DMS 273 treated with DMSO at 0.1 percent for 48 hours (cell line): ENCODE measurements at places on chromosomes 6 and 20.

DNA sequence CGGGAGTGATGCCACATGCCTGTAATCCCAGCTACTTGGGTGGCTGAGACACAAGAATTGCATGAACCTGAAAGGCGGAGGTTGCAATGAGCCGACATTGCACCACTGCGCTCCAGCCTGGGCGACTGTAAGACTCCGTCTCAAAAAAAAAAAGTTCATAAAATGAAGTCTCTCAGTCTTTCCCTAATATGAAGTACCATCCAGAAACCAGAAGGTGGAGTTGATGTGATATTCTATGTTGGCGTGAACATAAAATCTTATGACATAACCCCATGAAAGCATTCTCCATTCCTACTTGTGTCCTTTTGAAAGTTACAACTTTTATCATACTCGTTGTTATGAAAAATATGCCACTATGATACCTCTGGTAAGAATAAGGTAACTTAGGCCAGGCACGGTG lies 5.7 kb downstream of the SOD2 start:
- DNase-seq: no peak

DNA sequence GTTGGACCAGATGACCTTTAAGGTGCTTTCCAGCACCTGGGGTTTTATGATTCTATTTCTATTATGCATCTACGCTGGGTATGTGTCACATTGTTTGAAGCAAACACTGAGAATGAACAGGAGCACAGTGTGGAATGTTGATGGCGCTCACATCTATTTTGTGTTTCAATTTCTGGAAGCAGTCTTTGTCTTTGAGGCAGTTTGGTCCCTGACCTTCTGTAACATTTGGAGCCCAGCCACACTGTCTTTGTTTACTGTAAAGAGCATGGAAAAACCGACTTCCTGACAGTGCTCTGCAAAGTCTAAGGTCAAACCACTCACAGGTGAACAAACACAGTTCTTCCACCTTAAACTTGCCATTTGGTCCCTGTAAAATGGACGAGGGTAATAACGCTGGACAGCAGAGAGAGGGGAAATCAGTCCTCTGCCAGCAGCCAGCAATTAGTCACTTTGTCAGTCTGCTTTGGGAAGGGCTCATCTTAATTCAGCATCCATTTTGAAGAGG lies 155.5 kb downstream of the PRL start:
- DNase-seq: no peak

DNA sequence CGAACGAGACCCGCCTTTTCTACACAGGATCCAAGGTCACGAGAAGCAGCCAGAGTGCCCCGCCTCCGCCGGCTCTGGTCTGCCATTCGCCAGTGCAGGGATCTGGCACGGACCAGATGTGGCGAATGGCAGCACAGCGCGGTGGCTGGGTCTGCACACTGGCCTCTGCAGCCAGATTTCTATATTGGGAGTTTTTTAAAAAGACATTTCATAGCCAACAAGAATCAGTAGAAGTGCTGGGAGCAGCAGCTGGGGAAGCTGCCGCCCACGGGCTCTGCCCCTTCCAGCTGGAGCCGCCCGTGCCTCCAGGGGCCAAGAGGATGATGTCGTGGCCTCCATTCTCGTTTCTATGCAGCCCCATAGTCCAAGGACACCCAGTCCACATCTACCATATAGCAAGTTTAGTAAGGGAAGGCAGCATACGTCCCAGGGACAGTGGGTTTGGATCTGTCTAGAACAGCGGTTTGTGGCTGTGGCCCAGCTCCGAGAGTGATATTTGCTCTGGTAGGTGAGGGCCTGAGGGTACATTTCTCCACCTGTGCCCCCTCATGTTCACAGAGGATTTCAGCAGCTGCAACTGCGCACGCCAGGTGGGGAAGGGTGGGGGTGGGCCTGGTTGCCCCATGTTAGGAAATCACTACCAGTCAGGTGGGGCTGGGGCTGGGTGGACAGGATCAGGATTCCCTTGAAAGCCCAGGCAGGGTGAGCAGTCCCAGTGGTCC lies 333.7 kb downstream of the ZFAND3 start:
- DNase-seq: no peak

DNA sequence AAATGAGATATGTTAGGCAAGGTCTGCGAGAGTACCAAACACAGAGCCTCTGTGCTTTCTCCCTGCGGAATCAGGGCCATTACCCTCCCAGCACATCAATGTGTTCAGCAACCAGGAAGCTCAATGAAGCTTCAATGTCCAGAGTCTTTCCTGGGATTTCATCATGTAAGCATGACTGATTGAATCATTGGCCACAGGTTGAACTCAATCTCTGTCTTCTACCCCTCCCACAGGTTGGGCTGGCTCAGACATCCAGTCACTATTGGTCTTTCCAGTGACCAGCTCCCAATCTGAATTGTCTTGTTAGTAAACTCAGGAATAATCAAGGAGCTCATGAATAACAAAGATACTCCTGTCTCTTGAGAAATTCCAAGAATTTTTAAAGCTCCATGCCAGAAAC lies 2.7 kb upstream of the DTD1 start:
- DNase-seq: no peak

- no peak for DNase-seq
These were observed 210.9 kb upstream of the TBX18 start for GRCh38 chr6:84975316-84975715.

DNA sequence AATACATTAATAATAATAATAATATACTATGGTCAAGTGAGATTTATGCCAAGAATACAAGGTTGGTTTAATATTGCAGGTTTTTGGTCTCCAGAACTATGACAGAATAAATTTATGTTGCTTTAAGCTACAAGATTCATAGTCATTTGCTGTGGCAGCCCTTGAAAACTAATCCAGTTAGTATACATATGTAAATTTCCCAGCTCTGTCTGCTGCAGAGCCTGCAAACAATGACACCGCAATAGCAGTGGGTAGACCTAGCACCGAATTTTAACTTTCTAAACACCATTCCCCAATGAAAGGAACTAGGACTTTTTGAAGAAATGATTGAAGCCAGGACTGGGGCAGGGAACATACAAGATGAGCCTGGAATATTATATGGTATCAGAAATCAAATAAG lies 647.7 kb upstream of the NRSN1 start:
- no peak for DNase-seq

DNA sequence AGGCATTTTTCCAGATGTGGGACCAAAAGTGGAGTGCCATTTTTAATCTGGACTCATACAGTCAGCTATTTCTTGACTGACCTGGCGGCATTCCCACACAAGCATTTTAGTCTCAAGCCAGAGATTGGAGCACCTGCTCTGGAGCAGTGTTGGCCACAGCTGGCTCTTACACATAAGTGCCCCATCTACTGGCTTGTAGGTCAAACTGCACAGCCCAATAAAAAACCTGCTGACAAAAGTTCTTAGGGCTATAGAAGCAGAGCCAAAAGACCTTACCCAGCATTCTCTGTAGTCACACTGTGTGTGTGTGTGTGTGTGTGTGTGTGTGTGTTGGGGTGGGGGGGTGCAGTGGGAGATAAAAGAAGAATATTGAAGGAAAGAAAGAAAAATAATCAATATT lies 38.6 kb upstream of the SENP6 start:
- no peak for DNase-seq

- DNase-seq: no peak
These were observed 372.2 kb downstream of the NRN1 start for GRCh38 chr6:5634525-5634924.

- no peak for DNase-seq
These were observed 66.9 kb upstream of the CLDN20 start for GRCh38 chr6:155196911-155197310.

GRCh38 chr20:19923762-19924161 lies 93.4 kb upstream of the NAA20 start:
- no peak for DNase-seq

DNA sequence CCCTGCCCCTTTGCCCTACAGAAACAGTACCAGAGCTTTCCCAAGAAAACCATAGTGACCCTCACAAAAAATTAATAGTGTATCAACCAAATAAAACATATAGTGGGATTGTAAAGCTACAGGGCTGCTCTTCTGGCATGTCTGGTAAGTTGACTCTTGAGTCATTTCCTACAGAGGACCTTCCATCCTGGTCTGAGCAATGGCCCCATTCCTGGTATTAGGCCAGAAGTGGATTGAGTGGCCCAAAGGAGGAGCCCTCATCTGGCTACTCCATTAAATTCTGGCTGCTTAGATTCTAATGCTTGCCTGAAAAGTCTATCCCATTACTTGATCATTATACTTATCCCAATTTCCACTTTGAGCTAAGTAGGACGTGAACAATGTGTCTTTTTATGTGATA lies 150.9 kb upstream of the HMGN3 start:
- no peak for DNase-seq

DNA sequence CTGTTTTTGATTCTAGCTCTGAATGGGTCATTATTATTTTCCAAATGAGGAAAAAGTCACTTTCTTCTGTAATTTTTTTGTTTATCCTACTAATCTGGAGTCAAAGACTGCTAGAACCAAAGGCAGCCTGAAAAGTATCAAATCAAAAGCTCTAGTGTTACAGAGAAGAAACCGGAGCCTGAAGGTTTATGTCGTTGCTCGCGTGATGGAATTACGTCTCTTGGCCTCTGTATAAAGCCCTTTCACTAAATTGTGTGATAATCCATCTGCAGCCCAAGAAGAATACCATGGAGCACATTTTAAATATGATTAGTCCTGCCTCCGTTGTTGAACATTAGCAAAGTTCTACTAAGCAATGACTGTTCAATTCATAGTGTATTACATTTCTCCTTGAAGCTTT lies 738.6 kb downstream of the C6orf118 start:
- DNase-seq: no peak

- no peak for DNase-seq
These were observed 19.2 kb upstream of the TSPYL1 start for GRCh38 chr6:116298973-116299372.

DNA sequence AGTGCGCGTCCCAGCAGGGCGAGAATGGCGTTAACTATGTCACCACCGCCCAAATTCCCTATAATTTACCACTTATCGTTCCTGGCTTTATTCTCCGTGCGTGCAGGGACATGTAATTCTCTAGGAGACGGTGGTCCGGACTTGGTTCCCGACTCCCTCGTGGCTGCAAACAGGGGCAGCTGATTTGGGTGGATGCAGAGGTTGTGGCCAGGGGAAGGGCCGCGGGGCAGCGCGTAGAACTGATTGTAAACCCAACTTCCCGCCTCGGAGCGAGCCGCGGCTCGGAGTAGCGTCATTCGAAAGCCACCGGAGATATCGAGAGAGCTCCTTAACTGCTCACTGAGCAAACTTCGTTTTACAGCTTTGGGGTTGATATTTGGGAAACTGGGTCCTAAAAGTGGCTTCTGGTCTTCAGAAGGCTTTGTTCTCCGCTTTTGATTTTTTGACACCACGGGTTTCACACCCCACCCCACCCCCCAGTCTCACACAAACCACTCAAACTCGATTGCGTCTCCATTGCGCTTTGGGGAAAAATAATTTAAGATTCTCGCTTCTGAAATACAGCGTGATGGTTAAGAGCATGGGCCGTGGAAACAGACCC lies 17.5 kb upstream of the ZSCAN9 start:
- no peak for DNase-seq

DNA sequence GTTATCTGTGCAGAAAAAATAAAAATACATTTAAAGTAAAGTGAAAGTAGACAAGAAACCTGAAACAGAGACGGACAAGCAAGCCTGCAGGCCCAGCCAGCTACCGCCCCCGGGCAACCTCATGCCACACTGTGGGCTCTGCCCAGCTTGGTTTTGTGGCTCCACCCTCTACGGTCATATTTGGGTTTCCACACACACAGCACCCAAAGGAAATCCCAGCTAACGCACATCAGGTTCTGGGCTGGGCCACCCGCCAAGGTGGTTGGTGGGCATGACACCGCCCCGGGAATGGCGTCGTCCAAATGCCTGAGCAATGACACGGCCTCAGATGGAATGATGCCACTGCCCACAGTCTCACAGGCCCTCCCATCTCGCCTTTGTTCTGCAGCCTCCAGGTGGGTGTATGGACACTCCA lies 22.9 kb downstream of the FAM110A start:
- DNase-seq: no peak

- no peak for DNase-seq
These were observed 525.0 kb downstream of the GRIK2 start for GRCh38 chr6:101918471-101918870.

GRCh38 chr6:10351791-10352190 lies 63.1 kb downstream of the TFAP2A start:
- no peak for DNase-seq

GRCh38 chr6:65943051-65943450 lies 236.0 kb upstream of the EYS start:
- no peak for DNase-seq

DNA sequence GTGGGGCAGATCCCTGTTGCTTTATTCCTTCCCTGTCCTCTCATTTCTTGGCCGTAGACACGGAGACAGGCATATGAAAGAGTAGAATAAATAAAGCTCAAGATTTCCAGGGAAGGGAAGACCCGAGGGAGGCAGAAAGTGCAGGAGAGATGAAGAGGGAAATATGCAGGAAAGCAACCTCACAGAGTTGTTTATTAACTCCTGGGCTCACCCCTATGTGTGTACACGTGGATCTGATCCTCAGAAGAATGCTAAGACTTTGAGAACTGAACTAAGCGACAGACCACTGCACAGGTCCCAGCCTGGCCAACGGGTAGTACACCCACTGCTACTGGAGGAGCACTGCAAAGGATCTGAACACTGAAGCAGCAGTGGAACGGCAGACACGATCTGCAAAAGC lies 156.2 kb downstream of the KIF16B start:
- DNase-seq: no peak

DNA sequence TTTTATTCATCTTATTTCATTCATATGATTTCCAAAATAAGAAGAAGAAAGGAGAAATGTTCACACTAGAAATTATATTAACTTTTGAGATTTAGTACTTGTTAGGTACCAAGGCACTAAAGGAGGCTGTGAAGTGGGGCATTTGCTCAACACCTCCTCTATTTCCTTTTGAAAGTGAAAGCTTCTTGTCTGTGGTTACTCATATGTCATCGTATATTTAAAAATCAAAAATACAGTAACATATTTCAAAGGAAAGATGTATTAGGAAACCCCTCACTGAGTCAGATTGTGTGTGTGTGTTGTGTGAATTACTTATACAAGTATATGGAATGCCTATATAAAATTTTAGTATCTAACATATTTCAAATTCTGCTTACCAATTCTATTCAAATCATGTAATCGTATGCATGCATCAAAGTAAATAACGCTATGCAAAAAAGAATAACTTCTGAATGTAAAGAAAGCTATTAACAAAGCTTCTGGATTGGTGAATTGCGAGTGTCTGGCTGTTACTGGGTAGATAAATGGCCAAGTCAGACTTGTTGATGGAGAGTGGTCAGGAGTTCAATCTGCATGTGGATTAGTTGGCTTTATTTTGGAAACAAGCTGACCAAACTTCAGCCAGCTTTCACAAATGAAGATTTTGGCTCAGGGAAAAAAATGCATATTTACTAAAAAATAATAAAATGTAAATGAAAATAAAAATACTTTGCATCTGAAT lies 70.9 kb downstream of the PACRG start:
- no peak for DNase-seq
